ENCODE measurements at places on chromosomes 12 and 14.

- no peak for DNase-seq
Observed at GRCh38 chr14:101017209-101017608, 113.7 kb upstream of the RTL1 start.

- DNase-seq = no peak
Observed at GRCh38 chr14:89419973-89420482, 3.0 kb upstream of the FOXN3 start.

DNA sequence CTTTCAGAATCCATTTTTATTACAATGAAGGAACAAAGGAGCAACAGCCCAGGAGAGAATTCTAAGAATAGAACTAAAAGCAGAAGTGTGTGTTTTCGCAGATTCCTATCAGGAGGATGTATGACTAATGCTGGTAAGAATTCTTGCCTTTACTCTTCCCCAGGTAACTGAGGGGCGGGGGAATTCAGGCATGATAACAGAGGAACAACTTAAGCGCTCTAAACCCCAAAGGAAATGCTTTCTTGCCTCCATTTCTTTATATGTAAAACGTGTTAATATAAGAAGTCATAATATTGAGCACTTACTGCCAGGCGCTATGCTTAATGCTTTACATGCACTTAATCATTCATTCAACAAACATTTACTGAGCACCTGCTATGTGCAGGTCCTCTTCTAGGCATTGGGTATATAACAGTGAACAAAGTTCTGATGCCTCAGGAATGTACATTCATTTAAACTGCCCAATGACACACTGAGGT, 4.5 kb downstream of the HCAR1 start:
- no peak for DNase-seq

- DNase-seq = no peak
Observed at GRCh38 chr12:45468751-45469615, 253.1 kb downstream of the ANO6 start.

DNA sequence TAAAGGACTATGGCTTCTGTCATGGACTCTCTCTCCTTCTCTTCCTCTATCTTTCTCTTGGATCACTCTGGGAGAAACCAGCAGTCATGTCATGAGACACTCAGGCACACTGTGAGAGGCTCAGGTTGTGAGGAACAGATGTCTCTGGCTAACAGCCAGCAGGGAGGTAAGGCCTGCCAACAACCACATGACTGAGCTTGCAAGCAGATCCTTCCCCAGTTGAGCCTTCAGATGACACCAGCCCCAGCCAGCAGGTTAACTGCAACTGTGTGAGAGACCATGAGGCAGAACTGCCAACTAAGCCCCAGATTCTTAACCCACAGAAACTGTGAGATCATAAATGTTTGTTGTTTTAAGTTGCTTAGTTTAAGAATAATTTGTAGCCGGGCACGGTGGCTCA, 90.6 kb downstream of the VCPKMT start:
- no peak for DNase-seq

DNA sequence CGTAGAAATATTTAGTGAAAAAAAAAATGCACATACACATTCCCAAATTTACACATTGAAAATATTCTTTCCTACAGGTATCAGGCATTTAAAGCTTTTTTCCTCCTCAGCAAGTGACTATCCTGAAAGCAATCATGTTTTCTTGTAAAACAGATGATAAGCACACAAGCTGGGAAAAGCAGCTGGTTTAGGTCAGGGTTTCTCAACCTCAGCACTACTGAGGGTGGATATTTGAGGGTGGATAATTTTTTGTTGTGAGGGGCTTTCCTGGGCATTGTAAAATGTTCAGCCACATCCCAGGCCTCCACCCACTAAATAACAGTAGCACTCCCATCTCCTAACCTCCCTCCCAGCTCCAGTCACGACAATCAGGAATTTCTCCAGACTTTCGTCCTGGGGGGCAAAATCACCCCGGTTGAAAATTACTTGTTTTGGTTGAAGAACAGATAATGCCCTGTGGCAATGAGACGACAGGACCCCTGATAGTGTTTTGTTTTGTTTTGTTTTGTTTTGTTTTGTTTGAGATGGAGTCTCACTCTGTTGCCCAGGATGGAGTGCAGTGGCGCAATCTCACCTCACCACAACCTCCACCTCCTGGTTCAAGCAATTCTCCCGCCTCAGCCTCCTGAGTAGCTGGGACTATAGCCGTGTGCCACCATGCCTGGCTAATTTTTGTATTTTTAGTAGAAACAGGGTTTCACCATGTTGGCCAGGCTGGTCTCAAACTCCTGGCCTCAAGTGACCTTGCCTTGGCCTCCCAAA, 15.0 kb upstream of the NT5DC3 start:
- DNase-seq = no peak

DNA sequence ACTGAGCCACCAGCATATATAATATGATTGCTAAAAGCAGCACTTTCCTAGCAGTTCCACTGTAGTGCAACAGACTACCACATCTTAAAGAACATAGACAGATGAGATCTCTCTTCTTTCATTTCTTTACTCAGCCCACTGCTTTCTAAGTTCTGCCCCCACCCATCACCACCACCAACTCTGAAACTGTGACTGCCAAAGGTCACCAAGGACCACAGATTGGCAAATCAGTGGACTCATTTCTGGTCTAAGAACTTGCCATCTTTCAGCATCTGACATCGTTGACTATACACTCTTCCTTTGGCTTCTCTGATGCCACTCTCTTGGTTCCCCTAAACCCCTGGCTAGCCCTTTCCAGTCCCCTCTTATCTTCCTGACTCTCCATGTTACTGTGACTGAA, 38.4 kb downstream of the IFNG start:
- DNase-seq = no peak

DNA sequence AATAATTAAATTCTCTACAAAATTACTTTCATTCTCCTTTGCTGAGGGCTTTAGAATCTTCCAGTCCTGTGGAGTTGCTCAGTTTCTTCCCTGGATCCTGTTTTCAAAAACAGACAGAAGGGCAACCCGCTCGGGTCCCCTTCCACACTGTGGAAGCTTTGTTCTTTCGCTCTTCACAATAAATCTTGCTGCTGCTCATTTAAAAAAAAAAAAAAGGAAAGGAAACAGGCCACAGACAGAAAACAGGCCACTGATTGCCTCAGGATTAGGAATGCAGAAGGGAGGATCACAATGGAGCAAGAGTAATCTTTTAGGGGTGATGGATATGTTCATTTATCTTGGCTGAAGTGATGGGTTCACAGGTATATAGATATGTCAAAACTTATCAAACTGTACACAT, 29.5 kb upstream of the HIGD1C start:
- DNase-seq = no peak

DNA sequence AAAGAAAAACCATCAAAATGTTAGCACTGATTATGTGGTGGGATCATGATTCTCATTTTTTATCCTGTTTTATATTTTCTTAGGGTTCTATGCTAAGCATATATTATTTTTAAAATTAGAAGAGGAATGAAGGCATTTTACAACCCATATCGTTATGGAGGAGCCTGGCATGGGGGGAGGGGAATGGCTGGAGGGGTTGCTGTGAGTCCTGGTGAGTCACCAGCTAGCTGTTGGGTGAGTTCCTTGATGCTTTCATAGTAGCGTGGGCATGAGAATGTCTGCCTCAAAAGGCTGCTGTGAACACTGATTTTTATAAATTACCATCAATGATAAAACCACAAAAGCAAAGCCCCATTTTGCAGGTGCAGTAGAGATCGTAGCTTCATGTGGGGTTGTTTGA, 46.9 kb downstream of the C14orf132 start:
- no peak for DNase-seq
